NCI-H187 (cell line): ENCODE measurements at places on chromosomes 16 and 17.
A peak's percentile ranks its signal among the peaks of the same experiment; 100 is the strongest.

- DNase-seq, result no peak
These were observed 4.2 kb upstream of the ARL2BP start for GRCh38 chr16:57240851-57241250.

DNA sequence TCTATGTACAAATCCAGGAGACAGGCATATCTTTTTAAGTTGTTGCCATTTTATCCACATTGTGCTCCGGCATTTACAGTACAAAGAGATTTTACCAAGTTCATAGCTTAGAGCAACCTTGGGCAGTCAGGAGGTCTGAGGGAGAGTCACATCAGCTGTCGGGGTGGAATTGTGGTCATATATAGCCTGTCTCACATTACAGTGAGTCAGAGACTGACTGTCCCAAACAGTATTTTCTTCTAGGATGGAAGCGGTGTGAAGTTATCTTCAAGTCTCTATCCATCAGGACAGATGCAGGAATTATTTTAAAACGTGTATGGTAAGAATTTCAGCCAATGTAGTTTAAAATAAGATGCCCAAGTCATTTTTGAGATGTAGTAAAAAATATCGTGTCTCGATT lies 53.0 kb downstream of the GPRC5B start:
- no peak for DNase-seq

DNA sequence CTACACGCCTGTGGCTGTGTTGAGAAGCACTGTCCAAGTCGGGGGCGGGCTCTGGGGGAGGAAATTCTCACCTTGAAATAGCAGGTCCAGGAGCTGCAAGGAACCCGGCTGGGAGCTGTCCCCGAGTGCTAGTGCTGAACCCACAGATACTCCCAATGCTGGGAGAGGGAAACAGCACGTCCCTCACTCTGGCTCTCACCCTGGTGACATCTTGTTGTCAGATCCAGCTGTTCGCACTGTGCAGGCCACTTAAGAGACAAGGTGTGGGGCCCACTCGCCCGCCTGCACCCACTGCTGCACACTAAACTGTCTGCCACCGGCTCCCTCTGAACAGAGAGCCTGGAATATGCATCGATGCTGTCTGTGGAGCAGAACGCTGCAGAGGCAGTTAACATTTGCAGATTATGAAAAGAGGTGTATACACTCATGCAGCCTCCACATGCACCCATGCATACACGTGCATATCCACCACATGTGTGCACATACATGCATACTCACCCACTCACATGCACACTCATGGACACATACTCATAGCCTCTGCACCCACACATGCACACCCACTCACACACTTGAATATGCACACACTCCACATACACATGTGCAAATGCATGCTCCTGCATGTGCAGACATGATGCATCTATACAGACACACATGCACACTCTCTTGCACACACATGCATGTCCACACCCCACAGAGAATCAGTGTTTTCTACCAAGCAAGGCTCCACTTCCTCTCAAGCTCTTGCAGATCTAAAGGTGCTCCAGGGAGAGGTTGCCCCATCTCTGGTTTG lies 42.0 kb downstream of the MGAT5B start:
- DNase-seq, result no peak

DNA sequence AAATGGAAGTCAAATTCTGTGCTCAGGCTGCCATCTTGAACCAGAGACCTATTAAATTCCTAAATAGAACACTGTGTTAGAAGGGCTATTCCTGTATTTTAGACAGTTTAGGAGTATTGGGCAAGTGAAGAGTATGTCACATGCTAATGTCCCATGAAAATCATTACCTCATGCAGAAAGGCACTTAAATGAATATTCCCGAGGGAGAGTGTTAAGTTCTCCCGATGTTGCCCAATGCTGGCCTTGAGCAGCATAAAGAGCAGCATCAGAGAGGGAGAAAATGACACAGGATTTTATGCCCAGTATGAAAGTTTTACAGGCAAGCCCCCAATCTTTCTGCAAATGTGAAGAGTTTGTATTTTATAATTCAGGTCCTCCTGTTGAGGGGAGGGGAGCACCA lies 28.2 kb upstream of the SHISA6 start:
- no peak for DNase-seq

DNA sequence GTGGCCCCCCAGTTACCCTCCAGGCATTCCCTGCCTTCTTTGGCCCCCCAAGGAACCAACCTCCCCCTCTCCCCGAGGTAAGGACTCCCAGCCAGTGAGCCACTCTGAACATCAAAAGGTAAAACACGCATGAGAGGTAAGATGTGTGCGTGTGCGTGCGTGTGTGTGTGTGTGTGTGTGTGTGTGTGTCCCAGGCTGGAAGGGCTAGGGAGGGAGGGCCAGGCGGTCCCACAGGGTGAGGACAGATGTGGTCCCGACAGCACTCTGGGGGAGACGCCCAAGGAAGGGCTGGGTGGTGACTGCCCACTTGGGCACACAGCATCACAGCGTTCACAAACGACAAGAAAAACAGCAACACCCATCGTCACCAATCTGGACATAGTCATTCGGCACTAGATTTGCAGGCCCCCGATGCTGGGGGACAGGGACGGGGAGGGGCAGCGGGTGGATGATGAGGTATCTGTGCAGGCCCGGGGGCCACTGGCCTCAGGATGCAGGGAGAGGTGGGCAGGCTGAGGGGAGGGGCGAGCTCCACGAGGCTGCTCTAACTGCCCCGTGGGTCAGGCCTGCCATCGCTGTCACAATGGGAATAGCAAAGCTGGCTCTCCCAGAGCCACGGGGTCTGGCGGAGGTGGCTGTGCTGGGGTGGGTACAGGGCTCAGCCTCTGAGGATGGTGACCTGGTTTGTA lies 16.3 kb downstream of the MNT start:
- DNase-seq, result no peak

DNA sequence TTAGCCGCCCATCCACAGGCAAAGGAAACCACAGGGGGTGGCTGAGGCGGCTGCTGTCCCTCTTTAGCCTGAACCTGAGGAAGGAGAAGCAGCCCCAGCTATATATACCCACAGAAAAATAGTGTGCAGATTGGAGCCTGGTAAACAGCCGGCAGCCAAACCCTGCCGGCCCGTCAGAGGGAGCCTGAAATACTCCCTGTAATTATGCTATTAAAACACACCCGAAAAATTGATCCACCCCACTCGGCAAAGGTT lies 6.8 kb downstream of the PIEZO1 start:
- no peak for DNase-seq

DNA sequence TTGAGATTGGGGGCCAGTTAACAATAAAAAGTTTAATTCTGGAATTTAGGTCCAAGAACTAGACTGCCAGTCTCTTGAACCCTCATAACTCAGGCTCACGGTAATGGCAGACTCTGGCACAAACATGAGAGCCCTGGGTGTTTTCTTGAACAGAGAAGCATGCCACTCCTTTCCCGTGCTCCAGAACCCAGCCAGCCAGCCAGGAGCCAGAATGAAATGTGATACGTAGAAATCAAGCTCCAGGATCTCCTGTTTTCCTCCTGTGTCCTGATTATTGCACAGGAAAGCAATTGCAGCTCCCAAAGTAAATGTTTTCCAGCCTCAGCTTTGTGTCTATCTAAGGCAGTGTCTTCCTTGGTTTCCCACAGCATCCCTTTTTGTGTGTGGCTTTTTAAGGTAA lies 46.2 kb upstream of the NOL11 start:
- DNase-seq, result peak; percentile 62

DNA sequence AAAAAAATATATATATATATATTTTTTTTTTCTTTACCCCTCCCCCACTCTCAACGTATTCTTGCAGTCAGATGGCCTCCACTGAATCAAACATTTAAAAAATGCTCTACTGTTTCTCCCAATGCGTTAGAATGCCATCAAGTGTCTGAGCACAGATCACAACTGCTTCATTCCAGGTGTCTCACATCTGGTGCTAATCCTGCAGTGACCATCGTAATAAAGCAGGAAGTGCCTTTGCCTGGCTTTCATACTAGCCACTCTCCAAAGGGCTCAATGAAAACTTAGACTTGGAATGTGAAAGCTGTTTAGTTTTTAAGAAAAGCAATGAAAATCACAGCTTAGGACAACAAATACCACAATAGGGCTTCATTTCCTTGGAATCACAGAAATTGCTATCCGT lies 37.2 kb downstream of the SKAP1 start:
- no peak for DNase-seq

DNA sequence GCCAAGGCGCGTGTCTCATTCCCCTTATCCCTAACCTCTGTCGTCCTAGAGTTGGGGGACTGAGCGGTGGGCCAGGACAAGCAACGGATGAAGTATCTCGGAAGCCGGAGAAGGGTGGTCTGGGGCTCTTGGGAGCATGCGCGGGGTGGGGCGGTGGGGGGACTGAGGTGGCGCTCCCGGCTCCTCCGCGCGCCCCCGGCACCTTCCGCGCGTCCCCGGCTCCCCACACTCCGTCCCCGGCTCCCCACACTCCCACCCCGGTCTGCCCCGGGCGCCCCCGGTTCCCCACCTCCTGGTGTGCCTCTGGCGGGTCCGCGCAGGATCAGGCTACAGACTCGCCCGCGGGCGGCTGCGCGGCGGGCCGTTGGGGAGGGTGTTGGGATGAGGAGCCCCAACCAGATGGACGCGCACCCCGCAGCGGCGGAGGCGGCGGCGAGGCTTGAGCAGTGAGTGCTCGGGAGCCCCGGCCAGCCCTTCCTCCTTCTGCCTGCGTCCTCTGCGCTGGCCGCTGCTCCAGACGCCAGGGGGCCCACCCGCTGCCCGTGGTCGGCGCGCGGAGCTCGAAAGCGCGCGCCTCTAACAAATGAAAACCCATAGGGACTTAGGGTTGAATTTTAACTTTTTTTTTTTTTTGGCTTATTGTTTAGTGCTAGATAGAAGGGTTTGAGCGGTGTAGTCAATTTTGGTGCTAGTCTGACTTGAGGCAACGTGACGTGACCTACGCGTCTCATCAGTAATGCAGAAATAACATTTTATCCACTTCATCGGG lies 5.6 kb upstream of the CRYM start:
- DNase-seq, result no peak
